Stimulated activated CD8-positive, alpha-beta memory T cell treated with anti-CD3 and anti-CD28 coated beads, Interleukin-15, amount 100 ng/mL, for 4 hours (primary cell): ENCODE measurements at places on chromosomes 3 and 15.

- no peak for DNase-seq
These were observed 60.5 kb downstream of the LMCD1 start for GRCh38 chr3:8562081-8562595.

DNA sequence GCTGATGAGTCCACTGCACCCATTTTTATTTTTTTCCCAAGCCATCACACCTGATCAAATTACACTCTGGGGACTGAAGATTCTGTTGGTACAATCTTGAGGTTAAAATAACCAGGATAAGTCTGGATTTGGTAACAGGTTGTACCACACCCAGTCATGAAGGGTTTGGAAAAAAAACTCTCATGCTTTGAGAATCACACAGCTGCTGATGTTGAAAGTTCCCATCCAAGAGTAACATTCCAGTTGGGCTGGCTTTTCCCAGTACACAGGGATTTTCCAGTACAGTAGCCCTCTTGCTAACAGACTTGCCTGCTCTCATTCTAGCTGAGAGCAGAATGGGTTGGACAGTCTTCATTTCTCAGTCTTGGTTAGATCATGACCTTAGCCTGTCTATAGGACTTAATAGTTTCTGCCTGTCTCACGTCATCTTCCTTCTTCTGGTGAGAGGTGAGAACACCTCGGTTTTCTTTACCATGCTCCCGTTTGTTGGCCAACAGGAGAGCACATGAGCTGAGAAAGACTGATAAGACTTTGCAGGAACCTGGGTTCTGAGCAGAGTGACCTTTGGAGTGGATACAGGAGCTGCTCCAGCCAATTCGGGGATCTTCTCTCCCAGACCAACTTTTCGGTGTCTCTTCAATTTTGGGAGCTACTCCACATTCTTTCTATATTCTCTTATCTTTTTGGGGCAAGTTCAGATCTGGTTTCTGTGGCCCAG is 300.1 kb upstream of the LYSMD4 start:
- DNase-seq = no peak

GRCh38 chr3:29370476-29371420 is 89.9 kb downstream of the RBMS3 start:
- DNase-seq = no peak

DNA sequence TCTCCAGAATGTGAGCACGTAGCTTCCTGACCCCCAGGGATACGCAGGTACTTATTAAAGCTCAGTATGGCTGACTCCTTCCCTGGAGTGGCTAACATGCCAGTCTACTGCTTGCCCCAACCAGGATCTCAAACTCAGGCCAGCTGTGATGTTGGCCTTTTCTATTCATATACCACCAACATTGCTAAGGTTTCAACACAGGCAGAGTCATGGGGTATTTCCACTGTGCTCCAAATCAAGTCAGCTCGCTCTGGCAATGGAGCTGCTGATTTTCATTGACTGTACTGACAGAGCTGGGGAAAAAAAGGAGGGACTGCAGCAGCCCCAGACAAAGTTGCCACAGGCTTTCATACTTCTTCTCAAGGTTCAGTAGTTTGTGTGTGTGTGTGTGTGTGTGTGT is 87.0 kb downstream of the CFAP20DC start:
- no peak for DNase-seq

- no peak for DNase-seq
These were observed 28.5 kb downstream of the ACAD9 start for GRCh38 chr3:128907706-128908445.

DNA sequence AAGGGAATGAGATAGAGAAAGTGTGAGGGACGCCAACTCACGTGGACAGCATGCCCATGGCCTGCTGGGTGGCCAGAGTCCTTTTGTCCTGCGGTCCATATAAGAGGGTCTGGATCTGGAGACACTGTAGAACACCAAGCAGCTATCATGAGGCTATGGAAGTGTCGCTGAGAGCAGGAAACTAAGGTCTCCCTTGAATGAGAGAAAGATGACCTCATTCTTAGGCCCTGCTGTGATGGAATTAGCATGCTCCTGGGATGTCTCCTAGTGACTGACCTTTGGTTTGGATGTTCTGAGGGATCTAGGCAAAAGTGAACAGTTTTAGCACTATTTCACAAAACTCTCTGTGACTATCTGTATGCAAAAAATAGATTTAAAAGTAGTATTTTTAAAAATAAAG is 34.4 kb downstream of the SYNM start:
- DNase-seq = no peak
